Pancreas (tissue), 10 donors: ENCODE measurements at places on chromosomes 2 and 18. TPM values are rescaled to one million over a fixed set of nuclear protein-coding genes. Genes with fewer than 3 reads are reported as not detected.

The ADCYAP1 gene
- 1.8 TPM for total RNA-seq

The SP5 gene
- 0.28 TPM for total RNA-seq

The AMER3 gene
- total RNA-seq = 0.90 TPM

The CFAP65 gene
- 0.12 TPM for total RNA-seq

The WNT10A gene
- not detected for total RNA-seq

The HNMT gene
- 15.0 TPM for total RNA-seq
